CD4-positive, alpha-beta memory T cell (primary cell): ENCODE measurements at places on chromosomes 7 and 10. TPM values are rescaled to one million over a fixed set of nuclear protein-coding genes. Genes with fewer than 3 reads are reported as not detected.

MBLAC1 gene
- 6.4 TPM for total RNA-seq

METTL27 gene
- 6.1 TPM for total RNA-seq

DENND2A gene
- not detected for total RNA-seq

DNA sequence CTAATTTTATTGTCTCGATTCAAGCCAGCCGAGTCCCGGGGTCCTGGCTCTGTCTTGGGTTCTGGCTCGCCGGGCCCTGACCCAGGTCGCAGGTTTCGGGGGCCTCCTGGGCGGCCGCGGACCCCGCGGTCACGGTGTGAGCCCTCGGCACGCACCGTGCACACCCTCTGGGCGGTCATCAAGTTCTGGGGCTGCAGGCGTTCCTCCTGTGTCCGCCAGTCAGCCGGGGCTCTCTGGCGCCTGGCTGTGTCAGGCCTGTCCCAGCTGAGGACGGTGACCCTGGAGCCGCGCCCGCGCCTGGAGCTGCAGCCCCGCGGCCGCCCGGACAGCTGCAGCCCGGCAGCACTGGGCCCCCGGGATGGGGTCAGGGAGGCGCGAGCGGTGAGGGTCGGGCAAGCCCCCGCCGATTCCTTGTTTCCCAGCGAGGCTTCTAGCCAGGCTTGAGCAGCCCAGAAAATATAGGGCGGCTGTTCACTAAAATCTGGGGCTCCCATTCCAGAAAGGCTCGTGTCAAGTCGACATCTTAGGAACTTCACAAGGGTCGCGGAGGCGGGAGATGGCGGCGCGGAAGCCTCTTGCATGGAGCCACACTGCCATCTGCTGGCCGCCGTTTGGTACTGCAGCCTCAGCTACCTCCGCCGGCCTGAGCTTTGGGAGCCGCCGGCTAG is 4.2 kb upstream of the HOXA7 start:
- DNase-seq: peak; percentile 78

GRCh38 chr7:91079487-91079886 is 184.7 kb upstream of the FZD1 start:
- DNase-seq: no peak

DNA sequence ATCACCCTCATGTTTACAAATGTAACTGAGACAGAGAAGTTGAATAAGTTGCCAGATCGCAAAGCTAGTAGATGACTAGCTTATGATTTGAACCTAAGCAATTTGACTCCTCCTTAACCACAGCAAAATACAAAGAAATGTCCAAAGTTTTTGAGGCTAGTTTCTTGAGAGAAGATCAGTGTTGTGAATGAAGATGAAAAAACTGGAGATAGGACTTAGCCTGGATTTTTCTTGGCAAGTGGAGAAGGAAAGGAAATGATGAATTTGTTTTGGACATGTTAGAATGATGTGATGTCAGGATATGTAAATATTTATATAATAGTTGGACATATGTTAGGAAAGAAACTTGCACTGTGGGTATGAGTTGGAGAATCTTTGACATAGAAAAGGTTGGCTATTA is 149.8 kb downstream of the LSMEM1 start:
- no peak for DNase-seq

DNA sequence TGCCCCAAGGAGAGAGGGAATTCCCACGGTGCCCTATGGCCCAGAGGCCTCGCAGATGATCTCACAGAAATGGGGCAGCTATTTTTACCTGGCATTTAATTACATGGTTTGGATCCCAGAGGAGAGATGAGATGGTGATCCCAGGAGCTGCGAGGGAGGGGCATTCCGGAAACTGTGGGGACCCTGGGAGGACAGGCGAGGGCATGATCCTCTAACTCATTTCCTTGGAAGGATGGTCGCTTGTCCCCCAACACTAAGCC is 9.4 kb downstream of the SH2B2 start:
- DNase-seq: no peak

- no peak for DNase-seq
Observed at GRCh38 chr7:124857672-124858235, 71.9 kb downstream of the POT1 start.

DNA sequence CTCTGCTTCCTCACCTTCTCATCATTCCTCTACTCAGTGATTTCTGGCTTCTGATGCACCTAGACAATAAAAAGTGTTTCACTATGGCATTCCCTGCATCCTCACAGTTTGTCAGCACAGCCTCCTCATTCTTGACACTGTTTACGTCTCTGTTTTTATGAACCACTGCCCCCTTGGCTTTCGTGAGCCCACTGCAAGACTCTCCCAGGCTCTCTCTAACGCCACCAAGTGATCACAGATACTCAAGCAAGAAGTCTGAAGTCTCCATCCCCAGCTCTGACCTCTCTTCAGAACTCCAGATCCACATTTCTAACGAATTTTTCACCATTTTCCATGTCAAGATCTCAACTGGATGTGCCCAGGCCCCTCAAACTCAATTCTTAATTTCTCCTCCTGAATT is 8.9 kb downstream of the SLC16A9 start:
- DNase-seq: no peak
